Effector memory CD4-positive, alpha-beta T cell (primary cell): ENCODE measurements at places on chromosomes 7 and 10.

DNA sequence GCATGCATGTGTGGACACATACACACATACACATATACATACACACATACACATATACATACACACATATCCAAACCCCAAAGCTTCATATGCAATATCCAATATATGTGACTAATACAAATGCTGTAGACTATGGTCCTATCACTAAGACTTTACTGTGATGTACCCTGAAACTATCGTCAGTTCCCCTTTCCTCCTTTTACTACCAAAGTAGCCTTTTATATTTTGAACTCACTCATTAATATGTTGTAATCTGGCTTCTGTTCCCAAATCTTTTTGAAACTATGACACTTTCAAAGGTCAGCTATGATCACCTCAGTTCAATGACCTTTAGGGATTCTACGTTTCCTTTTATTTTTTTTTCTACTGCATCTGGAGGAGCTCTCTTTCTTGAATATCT lies 64.8 kb upstream of the TFEC start:
- H3K36me3 ChIP-seq: no peaks in the 10 kb centered on the region
- no peak for DNase-seq
- H3K4me1 ChIP-seq: no peaks in the 10 kb centered on the region
- no peak overlapping the region for H3K4me3 ChIP-seq

DNA sequence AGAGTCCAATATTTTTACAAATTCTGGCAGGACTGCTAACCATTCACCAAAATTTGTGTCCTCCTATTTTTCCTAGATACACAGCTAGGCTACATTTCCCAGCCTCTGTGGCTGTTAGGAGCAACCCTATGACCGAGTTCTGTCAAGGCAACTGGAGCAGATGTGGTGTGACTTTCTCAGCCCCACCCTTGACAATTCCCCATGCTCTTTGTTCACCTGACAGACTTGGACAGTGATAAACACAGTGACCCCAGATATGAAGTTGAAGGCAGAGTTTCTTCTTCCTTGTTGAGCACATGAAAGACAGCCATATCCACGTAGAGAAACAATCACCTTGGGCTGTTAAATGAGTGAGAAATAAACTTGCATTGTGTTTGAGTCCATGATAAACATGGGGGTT lies 1162.1 kb downstream of the SORCS3 start:
- H3K27me3 ChIP-seq: no peaks in the 10 kb centered on the region
- H3K4me3 ChIP-seq: no peak overlapping the region
- DNase-seq: no peak
- no peak overlapping the region for H3K27ac ChIP-seq

DNA sequence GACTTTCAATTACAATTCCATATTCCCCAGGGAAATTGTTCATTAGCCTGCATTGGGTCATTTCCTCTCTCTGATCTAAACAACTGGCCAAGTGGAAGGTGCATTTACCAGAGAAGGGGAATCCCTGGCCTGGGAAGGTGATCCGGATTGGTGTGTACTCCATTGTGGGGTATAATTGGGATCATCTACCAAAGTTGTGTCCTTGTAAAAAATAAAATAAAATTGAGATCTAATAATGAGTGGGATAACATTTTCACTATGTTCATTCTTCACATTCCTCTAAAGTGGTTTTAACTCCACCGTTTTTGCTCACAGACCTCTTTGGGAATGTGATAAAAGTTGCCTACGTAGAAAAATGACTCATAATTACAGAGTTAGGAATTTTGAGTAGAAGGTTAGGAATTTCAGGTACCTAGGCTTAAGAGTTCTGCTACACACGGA lies 22.8 kb downstream of the ARL5B start:
- H3K4me3 ChIP-seq: no peak overlapping the region
- no peak overlapping the region for H3K27ac ChIP-seq
- H3K27me3 ChIP-seq: no peaks in the 10 kb centered on the region

- H3K36me3 ChIP-seq: peaks cover 4% of the 10 kb centered on the region
- no peak overlapping the region for H3K27ac ChIP-seq
Observed at GRCh38 chr7:76505168-76506080, 4.9 kb upstream of the UPK3B start.

GRCh38 chr10:23253780-23254179 lies 61.7 kb downstream of the PTF1A start:
- H3K4me1 ChIP-seq: no peaks in the 10 kb centered on the region
- no peaks in the 10 kb centered on the region for H3K36me3 ChIP-seq
- no peaks in the 10 kb centered on the region for H3K27me3 ChIP-seq
- DNase-seq: no peak
- no peak overlapping the region for H3K4me3 ChIP-seq
- no peak overlapping the region for H3K27ac ChIP-seq

- H3K4me1 ChIP-seq: no peaks in the 10 kb centered on the region
- H3K27me3 ChIP-seq: no peaks in the 10 kb centered on the region
- no peak overlapping the region for H3K4me3 ChIP-seq
Observed at GRCh38 chr10:122139627-122140170, 131.4 kb upstream of the BTBD16 start.

GRCh38 chr7:152403726-152404125 lies 32.1 kb downstream of the KMT2C start:
- no peaks in the 10 kb centered on the region for H3K4me1 ChIP-seq
- no peak for DNase-seq
- no peaks in the 10 kb centered on the region for H3K36me3 ChIP-seq
- no peak overlapping the region for H3K27ac ChIP-seq
- H3K4me3 ChIP-seq: no peak overlapping the region

DNA sequence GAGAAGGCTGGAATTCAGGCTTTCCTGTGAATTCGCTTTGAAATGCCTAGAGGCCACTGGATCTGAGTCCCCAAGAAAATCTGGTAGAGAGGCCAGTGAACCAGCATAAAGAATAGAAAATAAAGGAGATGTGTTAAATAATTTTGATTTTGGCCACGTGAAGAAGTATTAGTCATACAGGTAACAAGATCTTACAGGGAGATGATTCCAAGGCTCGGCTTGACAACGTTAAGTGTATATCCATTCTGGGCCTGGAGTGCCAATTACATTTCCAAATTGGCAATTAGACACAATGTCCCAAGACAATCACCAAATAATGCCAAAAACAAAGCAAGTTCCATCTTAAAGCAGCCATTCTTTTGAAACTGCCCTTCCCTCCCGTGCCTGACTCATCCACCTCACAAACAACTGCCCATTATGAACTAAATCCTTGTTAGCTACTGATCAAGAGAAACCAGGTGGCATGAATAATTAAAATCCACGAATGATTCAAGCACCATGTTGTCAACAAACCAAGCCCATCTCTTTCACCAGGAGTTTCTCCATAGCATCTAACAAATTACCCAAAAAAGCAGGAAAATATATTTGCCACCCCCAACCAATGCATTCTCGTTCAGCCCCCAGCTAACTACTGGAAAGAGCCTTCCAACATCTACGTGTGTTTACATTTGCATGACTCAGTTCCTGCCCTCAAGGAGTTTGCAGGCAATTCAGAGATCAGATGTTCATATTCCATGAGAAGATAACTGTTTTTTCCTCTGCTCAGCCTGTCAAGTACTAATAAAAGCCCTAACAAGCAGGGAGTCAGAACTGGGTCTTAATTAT lies 8.5 kb downstream of the KCNMA1 start:
- DNase-seq: no peak
- H3K4me3 ChIP-seq: no peak overlapping the region
- H3K4me1 ChIP-seq: no peaks in the 10 kb centered on the region

- no peak overlapping the region for H3K4me3 ChIP-seq
- no peaks in the 10 kb centered on the region for H3K4me1 ChIP-seq
- no peak overlapping the region for H3K27ac ChIP-seq
- H3K36me3 ChIP-seq: no peaks in the 10 kb centered on the region
- no peaks in the 10 kb centered on the region for H3K27me3 ChIP-seq
Observed at GRCh38 chr10:3251172-3251571, 78.6 kb upstream of the PITRM1 start.

GRCh38 chr10:52226197-52226847 lies 87.8 kb upstream of the DKK1 start:
- no peak overlapping the region for H3K27ac ChIP-seq
- H3K27me3 ChIP-seq: no peaks in the 10 kb centered on the region
- no peaks in the 10 kb centered on the region for H3K4me1 ChIP-seq
- no peak overlapping the region for H3K4me3 ChIP-seq

DNA sequence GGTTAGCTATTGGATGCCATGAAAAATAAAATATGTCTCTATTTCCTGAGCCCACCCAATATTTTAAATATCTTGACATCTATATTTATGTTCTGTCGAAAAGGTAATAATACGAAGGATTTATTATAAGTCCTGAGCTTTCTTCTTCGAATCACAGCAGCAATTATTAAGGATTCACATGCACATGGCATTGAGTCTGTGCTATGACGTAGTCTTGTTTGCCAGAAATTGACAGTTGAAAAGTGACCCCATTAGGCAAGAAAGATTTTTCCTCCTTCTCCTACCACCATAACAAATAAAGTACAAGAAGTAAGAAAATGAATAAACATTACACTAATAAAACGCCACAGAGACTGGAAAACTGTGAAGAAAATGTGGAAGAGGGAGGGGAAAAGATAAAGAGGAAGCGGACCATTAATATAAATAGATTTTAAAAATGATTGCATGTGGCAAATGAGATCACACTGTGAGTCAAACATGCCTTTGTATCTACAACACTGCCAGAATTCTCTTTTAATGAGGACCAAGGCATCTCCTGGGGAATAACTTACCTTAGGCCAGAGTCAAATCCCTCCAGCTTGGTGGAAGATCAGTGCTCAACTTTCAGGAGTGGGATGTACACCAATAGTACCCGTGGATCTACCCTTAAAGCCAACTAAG lies 21.6 kb downstream of the FZD1 start:
- no peak overlapping the region for H3K27ac ChIP-seq
- H3K36me3 ChIP-seq: no peaks in the 10 kb centered on the region
- H3K4me1 ChIP-seq: no peaks in the 10 kb centered on the region
- H3K27me3 ChIP-seq: no peaks in the 10 kb centered on the region

DNA sequence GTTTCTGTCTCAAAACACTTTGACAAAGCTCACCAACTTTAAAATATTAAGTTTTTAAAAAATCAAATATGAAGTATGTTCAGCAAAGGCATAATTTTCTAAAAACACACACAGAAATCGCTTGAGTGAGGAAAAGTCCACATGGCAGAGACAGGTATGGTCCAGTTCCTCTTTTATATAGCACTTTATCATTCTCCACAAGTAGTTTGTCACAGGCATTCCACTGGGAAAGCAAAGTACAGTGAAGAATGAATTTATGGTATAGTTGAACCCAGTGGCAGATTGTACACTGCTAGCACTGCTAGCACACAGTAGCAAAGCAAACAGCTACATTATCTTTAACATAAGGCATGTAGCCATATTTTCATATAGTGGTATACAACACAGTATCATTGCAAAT lies 102.3 kb downstream of the HECTD2 start:
- no peaks in the 10 kb centered on the region for H3K27me3 ChIP-seq
- no peaks in the 10 kb centered on the region for H3K36me3 ChIP-seq
- no peak overlapping the region for H3K4me3 ChIP-seq
- H3K4me1 ChIP-seq: no peaks in the 10 kb centered on the region
- H3K27ac ChIP-seq: no peak overlapping the region

GRCh38 chr7:2191016-2191415 lies 41.7 kb downstream of the MAD1L1 start:
- no peak overlapping the region for H3K27ac ChIP-seq
- peaks cover under 1% of the 10 kb centered on the region for H3K36me3 ChIP-seq
- no peak for DNase-seq
- H3K27me3 ChIP-seq: no peaks in the 10 kb centered on the region

DNA sequence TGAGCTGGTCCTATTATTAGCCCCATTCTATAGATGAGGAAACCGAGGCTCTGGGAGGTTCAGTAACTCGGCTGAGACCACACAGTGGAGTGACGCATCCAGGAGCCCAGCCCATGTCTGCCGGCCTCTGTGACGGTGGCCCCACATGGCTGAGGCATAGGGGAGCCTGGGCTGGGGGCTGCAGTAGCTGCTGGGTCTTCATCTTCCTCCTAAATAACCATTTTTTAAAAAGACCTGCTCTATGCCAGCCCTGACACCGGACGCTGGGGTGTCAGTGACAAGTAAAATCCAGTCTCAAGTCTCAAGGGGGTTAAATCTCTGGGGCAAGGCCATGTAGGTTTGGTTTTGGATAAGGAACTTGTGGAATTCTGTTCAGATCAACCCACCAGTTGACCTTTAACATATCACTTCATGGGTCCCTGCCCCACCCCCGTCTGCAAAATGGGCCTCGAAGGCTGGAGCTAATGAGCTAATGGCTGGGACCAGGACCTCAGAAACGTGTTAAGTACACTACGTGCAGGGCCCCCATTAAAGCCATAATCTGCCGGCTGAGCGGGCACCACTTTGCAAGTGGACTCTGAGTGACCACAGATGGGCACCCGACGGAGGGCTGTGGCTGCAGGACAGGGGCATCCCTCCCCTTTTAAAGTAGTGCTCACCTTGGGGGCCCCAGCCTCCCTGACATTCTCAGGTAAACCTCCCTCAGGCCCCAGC lies 136.5 kb upstream of the UNC5B start:
- no peak overlapping the region for H3K4me3 ChIP-seq
- DNase-seq: no peak
- no peaks in the 10 kb centered on the region for H3K36me3 ChIP-seq
- H3K27ac ChIP-seq: no peak overlapping the region

GRCh38 chr7:116601426-116601825 lies 70.6 kb upstream of the MET start:
- no peak overlapping the region for H3K4me3 ChIP-seq
- no peak for DNase-seq
- no peaks in the 10 kb centered on the region for H3K4me1 ChIP-seq
- H3K36me3 ChIP-seq: no peaks in the 10 kb centered on the region

DNA sequence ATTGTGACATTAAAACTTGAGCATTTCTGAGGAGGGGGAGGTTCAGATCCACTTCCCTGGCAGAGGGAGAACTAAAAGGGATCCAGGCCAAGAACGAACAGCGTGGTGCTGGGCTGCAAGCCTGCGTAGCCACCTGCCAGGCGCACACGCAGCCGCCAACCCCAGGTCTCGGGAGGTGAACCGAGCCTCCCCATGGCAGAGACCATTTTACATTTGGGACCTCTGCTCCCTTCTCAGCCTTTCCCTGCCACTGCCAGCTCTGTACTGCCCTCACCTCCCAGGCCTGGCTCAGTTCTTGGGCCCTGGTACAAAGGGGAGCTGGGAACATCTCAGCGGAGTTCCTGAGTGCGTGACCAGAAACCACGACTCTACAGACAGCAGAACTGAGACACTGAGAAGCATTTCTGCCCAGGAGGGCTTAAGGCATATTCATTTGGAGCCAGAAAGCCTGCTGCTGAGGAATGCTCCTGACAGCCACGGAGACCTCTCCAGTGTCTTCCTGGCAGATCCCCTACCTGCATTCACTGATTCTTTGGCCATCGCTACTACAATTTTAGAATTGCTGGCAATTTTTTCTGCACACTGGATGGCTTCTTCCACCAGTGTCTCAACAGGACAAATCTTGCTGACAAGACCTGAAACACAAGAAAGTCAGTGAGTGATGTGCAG lies 7.6 kb downstream of the ECHS1 start:
- DNase-seq: no peak
- H3K36me3 ChIP-seq: peaks cover 44% of the 10 kb centered on the region
- no peaks in the 10 kb centered on the region for H3K27me3 ChIP-seq
- H3K4me3 ChIP-seq: no peak overlapping the region

- H3K27me3 ChIP-seq: peaks cover 4% of the 10 kb centered on the region
- no peaks in the 10 kb centered on the region for H3K4me1 ChIP-seq
- no peak overlapping the region for H3K27ac ChIP-seq
- H3K4me3 ChIP-seq: no peak overlapping the region
- no peaks in the 10 kb centered on the region for H3K36me3 ChIP-seq
- DNase-seq: no peak
Observed at GRCh38 chr10:71585564-71586290, 133.9 kb downstream of the C10orf105 start.

GRCh38 chr7:71484380-71484779 lies 352.4 kb downstream of the GALNT17 start:
- no peaks in the 10 kb centered on the region for H3K36me3 ChIP-seq
- H3K4me3 ChIP-seq: no peak overlapping the region
- H3K27me3 ChIP-seq: no peaks in the 10 kb centered on the region
- no peak overlapping the region for H3K27ac ChIP-seq
- no peak for DNase-seq
